ENCODE measurements at places on chromosomes 16 and 17.

DNA sequence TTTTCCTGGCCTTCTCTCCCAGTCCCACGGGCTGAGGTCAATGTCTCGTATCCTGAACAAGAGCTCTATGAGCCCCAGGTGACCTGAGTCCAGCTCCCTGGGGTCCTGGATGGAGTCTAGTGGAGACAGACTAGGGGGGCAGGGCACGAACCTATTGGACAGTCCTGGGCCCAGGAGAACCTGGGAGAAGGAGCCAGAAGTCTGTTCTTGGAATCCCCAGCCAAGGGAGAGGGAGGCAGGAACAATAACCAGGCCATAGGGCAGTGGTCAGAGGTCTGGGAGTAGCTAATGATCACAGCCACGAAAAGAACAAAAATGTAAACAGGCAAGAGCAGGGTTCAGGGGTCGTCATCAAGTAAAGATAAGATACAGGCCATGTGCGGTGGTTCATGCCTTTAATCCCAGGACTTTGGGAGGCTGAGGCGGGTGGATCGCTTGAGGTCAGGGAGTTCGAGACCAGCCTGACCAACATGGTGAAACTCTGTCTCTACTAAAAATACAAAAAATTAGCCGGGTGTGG lies 60.8 kb downstream of the COPRS start:
- no peak for DNase-seq

DNA sequence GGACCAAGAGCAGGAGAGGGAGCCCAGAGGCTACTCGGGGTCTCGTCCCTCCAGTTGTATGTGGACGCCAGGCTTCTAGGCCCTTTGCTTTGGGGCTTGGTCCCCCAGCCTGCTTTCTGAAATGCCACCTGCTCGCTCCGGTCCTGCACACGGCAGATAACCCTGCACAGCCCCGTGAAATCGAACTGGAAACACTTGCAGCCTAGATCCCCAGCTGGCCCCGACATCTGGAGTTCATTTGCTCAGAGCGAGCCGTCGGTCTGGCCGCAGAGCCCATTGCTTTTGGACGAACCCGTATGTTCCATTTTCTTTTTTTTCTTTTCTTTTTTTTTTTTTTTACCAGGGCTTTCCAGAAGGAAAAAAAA lies 22.9 kb downstream of the C1QTNF1 start:
- no peak for DNase-seq

DNA sequence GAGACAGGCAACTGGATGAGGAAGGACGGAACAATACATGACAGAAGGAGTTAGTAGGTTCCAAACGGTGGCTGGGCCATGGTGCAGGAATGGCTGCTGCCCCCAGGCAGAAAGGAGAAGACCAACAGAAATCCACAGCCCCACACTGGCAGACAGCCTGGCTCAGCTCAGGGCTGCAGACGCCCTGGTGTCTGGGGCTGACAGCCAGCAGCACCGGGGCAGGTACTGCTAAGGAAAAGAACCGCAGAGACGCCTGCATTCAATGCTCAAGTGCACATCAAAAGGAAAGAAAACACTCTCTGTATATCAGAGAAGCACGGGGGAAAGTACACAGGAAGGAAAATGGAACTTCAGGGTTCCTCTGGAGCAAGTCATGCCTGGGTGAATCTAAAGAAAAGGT lies 53.4 kb downstream of the GAS7 start:
- no peak for DNase-seq

GRCh38 chr17:65763786-65764185 lies 202.3 kb upstream of the AXIN2 start:
- DNase-seq: no peak

DNA sequence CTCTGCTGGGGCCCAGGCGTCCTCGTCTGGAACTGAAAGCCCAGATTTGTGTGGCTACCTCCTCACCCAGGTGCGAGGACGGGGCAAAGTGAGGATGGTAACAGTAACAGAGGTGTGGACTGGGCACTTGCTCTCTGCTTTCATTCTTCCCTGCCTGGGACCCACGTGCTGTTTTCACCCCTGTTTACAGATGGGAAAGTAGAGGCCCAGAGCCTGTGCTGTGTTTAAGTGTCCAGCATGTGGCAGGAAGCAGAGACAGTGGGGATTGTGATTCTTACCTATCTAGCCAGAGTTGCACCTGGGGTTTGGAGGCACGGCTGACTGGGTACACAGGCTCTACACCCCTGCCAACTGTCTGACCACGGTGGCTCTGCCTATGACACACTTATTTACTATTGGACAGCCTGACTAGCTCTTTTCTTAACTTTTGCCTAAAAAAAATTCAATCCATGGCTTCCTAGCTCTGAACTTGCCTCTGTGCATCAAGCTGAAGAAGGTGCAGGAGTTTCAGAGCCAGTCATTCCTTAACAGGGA lies 155.4 kb downstream of the CLEC16A start:
- DNase-seq: no peak

- DNase-seq: no peak
These were observed 138.9 kb upstream of the CES5A start for GRCh38 chr16:56013962-56014552.

DNA sequence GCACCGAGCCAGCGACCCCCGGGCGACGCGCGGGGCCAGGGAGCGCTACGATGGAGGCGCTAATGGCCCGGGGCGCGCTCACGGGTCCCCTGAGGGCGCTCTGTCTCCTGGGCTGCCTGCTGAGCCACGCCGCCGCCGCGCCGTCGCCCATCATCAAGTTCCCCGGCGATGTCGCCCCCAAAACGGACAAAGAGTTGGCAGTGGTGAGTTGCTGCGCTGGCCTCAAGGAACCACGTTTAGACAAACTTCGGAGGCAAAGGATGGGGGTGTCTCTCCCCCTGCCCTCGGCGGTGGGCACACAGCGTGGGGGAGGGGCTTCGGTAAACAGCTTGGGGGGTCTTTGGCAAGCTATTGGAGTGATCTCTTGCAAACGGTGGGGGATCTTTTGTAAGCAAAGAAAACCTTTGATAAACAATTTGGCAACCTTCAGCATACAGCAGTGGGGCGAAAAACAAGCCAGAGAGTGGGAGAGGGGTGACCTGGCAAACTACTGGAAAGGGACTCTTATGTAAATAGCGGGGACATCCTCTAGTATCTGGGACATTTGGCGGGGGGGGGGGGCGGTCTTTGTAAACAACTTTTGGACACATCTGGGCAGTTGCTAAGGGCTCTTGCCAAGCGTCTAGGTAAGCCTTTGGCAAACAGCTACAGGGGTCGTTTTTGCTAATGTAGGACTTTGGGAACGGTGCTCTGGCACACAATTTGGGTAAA lies 587 bp downstream of the MMP2 start:
- DNase-seq: no peak

- no peak for DNase-seq
These were observed 28.1 kb upstream of the BAHCC1 start for GRCh38 chr17:81367171-81367570.

- DNase-seq: no peak
These were observed 4.5 kb upstream of the ADAM11 start for GRCh38 chr17:44754276-44754675.

DNA sequence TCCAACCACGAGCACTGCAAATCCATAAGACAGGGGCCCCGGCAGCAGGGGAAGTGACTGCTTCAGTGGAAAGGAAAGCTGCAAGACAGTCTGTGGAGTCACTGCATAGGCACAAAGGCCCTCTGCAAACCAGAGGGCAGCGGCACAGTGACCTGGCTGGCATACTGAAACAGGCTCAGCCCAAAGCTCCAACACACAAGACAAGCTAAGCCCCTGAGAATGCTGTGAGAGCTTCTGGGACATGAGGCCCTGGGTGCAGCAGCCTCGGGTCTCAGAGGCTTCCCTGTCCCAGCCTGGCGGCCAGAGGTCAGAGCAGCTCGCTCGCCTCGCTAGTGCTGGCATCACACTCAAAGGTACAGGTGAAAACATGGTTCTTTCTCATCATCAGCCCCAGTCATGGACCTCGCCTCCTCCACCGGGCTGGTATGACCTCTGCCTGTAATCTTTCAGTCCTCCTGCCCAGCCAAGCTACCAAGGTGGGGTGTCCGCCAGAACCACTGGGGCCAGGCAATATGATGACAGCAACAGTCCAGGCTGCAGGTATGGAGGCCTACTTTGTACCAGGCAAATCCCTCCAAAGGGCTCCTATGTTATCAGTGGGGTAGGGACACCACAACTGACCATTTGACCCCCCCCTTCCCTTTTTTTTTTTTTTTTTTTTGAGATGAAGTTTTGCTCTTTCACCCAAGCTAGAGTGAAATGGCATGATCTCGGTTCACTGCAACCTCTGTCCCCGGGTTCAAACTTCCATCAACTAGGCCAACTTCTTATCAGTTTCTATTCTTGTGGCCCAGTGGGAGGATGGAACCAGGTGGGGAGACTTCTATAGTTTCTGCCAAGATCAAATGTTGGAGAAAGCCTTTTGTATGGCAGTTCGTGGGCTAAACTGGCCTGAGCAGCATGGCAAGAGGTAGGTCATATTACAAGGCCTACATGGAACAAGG lies 19.2 kb downstream of the ST3GAL2 start:
- DNase-seq: no peak

DNA sequence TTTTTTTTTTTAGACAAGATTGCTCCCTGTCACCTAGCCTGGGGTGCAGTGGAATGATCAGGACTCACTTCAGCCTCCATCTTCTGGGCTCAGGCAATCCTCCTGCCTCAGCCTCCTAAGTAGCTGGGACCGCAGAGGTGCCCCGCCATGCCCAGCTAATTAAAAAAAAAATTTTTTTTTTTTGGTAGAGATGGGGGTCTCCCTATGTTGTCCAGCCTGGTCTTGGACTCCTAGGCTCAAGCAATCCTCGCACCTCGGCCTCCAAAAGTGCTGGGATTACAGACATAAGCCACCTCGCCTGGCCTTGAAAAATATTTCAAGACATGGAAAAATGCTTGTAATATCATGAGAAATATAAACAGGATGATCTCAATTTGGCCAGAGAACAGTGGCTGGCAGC lies 42.9 kb downstream of the HAPSTR1 start:
- no peak for DNase-seq

GRCh38 chr16:76210157-76210556 lies 67.0 kb upstream of the CNTNAP4 start:
- no peak for DNase-seq

- DNase-seq: no peak
These were observed 49.8 kb upstream of the METRNL start for GRCh38 chr17:83029571-83029970.

GRCh38 chr17:13989138-13989537 lies 80.2 kb upstream of the COX10 start:
- no peak for DNase-seq

DNA sequence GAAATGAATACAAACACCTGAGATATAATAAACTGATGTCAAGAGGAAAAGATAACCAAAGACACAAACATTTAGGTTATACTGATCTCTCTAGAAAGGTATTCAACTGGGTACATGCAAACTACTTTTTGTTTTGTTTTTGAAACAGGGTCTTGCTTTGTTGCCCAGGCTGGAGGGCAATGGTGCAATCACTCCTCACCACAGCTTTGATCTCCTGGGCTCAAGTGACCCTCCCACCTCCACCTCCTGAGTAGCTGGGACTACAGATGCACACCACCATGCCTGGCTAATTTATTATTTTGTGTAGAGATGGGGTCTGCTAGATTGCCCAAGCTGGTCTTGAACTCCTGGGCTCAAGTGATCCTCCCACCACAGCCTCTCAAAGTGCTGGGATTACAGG lies 38.1 kb downstream of the TEKT5 start:
- no peak for DNase-seq

DNA sequence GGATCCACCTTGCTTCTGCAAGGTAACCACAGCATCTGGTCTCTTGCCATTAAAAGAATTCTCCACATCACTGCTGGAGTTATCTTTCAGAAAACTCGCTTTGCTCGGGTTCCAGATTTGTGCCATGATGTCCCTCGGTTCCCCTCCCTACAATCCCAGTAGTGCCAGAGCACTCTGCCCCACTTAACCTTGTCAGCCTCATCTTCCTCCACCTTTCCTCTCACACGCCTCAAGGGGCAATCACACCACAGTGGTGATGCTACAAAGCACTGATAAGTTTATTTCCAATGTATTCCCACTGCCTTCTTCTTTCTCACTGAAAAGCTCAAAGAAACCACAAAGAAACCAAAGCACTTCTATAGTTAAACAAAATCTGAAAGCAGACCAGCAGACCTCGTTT lies 11.4 kb upstream of the CDRT4 start:
- DNase-seq: no peak

- no peak for DNase-seq
These were observed 8.8 kb downstream of the NOB1 start for GRCh38 chr16:69745959-69746358.

- DNase-seq: no peak
These were observed 52.3 kb downstream of the BMERB1 start for GRCh38 chr16:15486661-15487060.

- no peak for DNase-seq
These were observed 47.1 kb downstream of the HLF start for GRCh38 chr17:55311767-55312375.

- DNase-seq: no peak
These were observed 33.3 kb downstream of the MYH3 start for GRCh38 chr17:10623737-10624338.

GRCh38 chr17:55407641-55408566 lies 13.7 kb downstream of the MMD start:
- no peak for DNase-seq

GRCh38 chr17:3926860-3927627 lies 10.8 kb upstream of the P2RX1 start:
- no peak for DNase-seq

GRCh38 chr17:68955181-68955841 lies at the start of gene ABCA8:
ABCA8 (minus strand) TSS chr17:68955392; CDS start chr17:68942034, 13,358 bp downstream.
- DNase-seq: no peak

DNA sequence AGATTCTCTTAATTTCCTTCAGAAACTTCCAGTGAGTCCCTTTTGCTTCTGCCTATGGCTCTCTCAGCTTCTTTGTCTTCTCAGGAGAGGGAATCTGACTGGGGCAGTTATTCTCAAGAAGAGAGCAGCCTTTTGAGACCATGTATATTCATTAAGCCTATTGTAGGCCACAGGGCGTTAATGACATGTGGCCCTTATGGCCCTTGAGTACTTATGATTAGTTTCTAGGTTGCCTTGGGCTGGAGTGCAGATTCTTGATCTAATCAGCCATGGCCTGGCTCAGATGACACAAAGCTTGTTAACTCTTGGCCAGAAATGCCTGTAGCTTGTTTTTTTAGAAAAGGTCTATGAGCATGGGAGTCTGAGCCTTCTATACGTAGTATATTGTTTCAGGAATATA lies 17.4 kb downstream of the MFSD11 start:
- no peak for DNase-seq

- no peak for DNase-seq
These were observed 33.8 kb upstream of the DNAH17 start for GRCh38 chr17:78610951-78611511.

- DNase-seq: no peak
These were observed 4.6 kb downstream of the SMCR8 start for GRCh38 chr17:18319604-18320256.

GRCh38 chr17:39627712-39628516 lies 1.2 kb downstream of the PPP1R1B start:
- DNase-seq: no peak

DNA sequence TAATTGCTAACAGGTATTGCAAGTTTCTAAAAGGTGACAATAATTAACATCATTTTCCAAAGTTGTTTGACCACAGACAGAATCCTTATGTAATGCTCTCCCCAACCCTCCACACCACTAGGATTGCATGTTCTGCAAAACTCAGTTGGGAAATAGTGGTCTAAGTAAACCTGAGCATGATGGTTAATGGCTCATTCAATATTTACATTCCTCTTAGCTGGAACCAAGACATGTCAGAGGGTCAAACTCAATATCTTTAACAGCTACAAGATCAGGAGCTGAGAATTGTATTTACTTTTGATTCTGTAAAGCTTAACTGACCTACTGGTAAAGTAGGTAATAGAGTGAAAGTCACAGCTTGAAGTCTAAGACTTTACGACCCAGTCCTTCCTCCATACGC lies 10.2 kb downstream of the MFSD6L start:
- DNase-seq: no peak

- DNase-seq: no peak
These were observed 29.8 kb downstream of the TTYH2 start for GRCh38 chr17:74243013-74243755.
